ELR (cell line): ENCODE measurements at places on chromosomes 5 and 9.

DNA sequence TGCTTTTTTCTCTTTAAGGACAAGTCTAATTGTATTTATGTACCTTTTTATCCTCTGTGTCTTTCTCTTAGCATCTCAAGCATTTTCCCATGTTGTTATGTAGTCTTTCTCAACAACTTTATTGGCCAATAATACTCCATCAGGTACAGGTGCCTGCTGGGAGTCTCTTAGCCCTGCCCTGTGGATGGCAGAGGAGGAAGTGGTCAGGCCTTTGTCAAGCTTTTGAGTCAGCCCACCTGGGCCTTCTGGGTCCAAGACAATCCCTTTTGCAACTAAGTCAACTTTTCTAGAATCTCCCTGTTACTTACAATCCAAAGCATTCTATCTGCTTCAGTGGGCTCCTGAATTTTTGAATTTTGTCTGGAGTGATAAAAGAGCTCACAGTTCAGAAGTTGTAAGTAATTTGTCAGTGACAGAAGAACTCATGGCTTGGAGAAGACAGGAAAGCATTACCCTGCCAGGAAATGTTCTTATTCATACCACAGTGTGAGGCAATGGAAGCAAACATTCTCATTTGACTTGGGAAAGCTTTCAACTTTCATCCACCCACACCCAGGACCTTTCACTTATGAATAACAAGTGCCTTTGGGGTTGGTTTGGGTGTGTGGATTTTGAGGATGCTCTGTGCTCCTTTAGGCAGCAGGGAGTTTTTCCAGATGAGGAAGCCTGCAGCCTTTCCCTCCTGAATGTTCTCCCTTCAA lies 200.0 kb upstream of the S1PR3 start:
- peak; percentile 30 for DNase-seq

- no peak for DNase-seq
Observed at GRCh38 chr9:94081864-94082463, 2.3 kb upstream of the PTPDC1 start.

GRCh38 chr5:41542183-41542582 lies 31.8 kb upstream of the PLCXD3 start:
- DNase-seq = no peak

DNA sequence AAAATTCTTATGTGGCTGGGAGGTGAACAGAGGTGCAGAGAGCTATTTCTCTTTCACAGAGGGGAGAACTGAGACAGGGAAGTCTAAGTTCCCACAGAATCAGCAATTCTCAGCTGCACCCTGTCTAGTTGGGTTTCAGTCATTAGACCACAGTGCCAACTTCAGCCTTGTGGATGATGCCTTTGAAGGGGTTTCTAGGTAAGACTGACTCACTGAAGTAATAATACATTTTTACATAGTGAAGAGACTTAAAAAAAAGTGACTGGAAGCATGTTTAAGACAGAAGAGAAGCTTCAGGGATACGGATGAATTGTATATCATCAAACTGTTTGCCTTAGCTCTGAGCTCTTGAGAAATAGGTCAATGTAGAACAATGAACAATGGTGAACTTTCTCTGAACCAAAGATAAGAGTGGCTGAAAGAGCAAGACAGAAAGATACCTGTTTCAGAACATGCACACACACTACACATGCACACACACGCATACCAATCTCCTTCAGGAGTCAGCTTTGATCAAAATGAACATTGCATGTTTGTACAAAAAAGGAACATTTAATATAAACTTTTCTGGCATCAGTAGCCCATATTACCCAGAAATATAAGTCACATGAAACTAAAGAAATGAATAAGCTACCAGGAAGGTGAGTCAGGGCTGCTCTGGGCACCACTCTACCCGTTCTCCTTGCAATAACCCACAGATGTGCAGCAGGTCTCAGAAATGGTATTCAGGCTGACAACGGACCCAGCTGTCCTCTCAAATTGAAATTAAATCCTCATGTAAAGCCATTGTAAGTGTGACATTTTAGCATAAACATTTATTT lies 12.6 kb upstream of the FYB1 start:
- DNase-seq = peak; percentile 69

GRCh38 chr9:20729523-20729922 lies 45.5 kb downstream of the FOCAD start:
- peak; percentile 16 for DNase-seq

- peak; percentile 85 for DNase-seq
Observed at GRCh38 chr5:132410451-132411303, 41.2 kb downstream of the SLC22A5 start.

GRCh38 chr5:154368041-154368800 lies 77.6 kb upstream of the SAP30L start:
- peak; percentile 93 for DNase-seq

DNA sequence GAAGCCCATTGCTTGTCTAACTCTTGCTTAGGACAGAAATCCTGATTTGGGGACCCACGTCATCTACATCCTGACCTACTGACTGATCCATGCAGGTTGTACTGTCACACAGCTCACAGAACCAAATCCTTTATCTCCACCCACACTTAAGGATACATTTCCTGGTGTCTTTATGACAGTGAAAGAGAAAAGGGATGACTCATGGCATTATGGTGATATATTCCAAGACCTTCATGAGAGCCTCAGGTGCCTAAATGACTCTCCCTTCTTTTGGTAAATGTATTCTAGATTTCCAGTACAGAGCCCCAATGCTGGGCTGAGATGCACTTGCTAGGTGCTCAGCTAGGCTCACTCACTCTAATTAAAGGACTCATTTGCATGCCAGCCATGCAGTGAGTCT lies 26.0 kb upstream of the DMRT2 start:
- no peak for DNase-seq

DNA sequence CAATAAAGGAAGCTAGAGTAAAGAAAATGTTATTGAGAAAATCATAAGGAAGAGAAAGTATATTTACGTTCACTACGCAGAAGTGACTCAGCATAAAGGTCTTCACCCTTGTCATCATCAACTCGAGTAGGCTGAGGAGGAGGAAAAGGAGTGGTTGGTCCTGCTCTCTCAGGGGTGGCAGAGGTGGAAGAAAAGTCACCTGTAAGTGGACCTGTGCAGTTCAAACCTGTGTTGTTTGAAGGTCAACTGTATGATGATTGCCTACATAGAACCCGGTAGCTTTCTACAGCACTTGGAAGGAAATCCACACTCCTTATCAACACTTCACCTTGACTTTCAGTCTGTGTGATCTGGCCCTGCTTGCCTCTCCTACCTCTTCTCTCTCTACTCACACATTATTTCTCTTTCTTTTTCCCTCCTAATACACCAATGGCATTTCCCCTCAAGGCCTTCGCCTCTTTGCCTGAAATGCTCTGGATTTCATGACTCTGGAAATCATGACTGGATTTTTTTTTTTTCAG lies 109.3 kb upstream of the CPEB4 start:
- peak; percentile 53 for DNase-seq

DNA sequence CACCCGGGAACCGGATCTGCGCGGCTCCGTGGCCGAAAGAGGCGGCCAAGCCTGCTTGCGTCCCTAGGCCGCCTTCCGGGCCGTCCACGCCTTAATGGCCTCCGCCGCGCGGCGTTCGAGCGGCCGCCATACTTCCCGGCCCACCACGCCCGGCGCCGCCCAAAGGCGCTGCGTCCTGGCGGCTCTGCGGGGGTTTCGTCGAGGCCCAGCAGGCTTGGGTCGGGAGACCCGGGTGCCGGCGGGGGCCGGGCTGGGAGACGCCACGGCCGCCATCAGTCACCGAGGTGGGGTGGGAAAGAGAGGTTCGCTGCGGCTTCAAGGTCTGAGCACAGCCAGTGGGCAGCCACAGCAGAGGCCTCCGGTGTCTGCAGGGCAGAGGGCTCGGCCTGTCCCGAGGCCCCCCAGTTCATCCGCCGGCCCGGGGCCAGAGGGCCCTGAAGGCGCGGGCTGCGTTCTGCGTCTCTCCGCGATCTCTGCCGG lies 545.8 kb upstream of the CDH10 start:
- DNase-seq = no peak

DNA sequence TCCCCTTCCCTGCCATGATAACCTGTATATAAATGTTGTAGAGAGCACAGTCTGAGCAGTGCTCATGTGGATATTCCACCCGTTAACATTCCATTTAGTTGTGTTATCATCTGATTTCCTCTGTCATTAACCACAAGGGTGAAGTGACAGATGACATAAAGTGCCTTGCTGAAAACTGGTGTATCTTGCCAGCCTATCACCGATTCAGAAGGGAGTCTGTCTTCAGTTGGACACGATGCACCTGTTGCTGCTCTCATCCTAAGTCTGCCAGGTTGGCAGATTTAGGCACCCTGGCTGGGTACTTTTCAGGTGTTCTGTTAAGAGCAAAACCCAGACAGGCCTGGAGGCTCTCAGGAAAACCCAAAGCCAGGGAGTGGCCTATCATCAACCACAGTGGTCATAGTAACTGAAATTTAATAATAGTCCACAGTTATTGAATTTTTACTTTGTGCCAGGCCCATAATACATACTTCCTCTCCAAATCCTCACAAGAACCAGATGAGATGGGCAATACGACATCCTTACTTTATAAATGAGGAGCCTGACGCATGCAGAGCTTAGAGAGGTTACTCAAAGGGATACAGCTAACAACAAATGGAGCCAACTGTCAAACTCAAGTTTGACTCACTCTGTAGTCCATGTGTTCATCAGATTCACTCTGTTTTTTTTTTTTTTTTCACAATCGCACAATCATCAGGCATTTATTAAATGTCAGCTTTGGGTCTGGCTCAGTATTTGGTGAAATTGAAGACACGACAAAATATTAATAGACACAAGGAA lies 100.7 kb upstream of the SPRY4 start:
- no peak for DNase-seq

GRCh38 chr9:6272229-6272598 lies 56.0 kb upstream of the TPD52L3 start:
- DNase-seq = peak; percentile 23

DNA sequence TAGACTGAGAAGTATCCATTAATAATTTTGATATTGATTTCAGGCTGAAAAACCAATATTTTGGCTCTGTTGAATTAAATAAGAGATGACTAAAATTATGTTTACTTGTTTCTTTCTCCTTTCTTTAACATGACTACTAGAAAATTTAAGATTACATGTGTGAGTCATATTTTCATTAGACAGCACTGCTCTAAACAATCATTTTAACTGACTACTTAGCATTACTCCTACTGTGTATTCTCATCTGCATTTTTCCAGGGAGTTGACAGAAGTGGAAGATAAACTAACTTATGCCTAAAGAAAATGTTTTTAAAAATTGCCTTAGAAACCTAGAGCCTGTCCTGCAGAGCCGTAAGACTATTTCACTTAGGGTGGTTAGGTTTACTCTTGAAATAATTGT lies 29.1 kb downstream of the TNC start:
- peak; percentile 44 for DNase-seq

DNA sequence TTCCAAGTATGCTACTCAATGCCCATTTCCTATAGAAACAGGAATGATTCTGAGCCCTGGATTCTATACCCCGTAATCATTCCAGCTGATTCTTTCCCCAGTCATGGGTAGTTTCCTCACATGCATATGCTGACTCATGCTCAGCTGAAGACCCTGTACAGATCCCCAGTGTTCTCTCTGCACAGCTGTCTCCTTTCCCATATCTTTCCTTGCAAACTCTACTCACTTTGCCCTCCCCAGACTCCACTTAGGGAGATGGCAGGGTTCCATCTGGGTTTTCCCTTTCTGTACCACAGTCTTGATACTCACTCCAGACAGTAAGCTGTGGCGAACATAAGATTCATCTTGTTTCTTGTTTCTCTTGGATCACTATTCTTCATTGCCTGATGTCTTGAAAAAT lies 357.6 kb downstream of the RAB3C start:
- no peak for DNase-seq

DNA sequence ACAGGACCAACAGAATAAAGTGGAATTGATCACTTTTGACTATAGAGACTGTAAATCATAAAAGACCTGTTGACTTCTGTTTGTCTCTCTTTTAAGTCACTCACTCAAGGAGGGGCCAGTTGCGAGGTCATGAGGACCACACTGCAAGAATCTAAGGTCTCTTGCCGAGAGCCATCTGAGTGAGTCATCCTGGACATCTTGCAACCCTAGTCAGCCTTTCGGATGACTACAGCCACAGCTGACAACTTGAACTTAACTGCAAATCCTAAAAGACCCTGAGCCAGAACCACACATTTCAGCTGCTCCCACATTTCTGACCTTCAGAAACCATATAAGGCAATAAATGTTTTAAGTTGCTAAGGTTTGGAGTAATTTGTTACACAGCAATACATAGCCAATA lies 129.7 kb upstream of the RAD23B start:
- peak; percentile 61 for DNase-seq

DNA sequence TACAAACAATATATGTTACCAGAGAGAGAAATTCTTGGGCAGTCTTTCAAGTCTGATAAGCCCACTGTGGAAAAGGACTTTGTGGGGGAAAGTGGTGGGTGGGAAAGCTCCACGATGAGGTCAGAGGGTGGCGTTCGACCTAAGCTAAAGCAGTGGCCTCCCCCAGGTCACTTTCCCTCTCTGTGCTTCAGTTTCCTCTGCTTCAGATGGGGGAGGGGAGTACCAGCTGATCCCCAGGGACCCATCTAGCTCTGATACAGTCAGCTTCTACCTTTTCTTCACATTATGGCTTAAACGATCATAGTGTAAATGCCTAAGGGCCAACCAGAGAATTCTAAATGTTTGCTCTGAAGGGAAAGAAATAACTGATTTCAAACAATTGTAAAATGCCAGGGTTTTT lies 36.6 kb upstream of the ARSB start:
- DNase-seq = no peak

DNA sequence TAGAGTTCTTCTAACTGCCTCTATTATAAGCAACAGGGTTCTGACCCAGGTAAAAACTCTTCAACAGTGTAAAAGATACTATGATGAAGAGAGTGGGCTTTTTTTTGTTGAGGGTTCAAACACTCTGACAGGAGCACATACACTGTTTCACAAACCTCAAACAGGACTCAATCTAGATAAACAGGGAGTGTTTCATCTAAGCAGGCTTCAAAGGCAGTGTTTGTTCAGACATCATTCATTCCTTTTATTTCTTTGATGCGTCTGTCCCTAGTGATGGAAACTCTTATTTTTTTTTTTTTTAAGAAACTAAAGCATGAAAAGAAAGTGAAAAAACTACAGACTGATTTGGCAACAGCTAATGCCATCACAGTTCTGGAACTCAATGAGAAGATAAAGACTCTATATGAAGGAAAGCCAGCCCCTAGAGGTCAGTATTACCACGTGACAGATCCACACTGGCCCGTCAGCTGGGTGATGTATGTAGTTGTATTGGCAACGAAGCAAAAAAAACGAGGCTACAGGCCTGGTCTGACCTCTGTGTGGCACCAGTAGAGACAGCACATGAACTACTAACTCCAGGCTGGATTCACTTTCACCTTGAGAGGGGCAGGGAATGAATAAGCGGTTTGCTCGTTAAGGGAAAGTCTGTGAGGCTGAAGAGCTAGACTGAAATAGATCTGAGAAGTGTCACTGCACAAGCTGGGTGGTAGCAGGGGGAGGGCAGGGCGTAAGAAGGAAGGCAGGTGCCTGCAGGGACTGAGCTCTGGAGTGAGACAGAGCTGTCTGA lies 172.2 kb downstream of the CCDC192 start:
- DNase-seq = peak; percentile 66
